Ovary (tissue), 10 donors: ENCODE measurements at places on chromosomes 11 and 22. TPM values are rescaled to one million over a fixed set of nuclear protein-coding genes. Genes with fewer than 3 reads are reported as not detected.

DNA sequence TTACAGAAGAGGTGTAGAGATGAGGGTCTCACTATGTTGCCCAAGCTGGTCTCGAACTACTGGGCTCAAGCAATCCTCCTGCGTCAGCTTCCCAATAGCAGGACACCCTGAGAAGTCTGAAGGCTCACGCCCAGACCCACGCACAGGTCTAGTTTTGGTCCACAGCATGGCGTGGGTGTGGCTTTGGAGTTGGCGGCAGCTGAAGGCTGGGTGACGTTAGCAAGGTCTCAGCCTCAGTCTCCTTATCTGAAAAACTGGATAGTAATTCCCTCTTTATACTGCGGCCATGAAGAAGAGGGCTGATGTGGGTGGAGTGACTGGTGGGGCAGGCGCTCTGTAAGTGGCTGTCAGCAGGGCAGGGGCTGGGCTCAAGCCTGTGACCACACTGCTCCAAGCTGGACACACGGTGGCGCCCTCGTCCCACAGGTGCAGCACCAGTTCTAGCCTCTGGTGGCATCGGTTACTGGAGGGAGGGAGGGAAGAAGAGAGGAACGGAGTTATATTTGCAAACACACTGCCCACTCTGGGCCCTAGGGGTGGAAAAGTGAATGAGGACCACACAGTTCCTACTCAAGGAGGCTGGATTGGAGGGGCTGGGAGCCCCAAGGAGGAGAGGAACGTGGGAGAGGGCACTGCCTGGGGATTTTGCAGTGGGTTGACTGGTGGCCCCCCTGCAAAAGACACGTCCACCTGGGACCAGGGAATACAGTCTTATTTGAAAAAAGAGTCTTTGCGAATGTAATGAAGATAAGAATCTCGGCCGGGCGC lies 19.6 kb upstream of the CARD10 start:
- H3K4me3 ChIP-seq, result no peak overlapping the region
- H3K27ac ChIP-seq, result no peak overlapping the region
- H3K4me1 ChIP-seq, result peaks cover 1% of the 10 kb centered on the region
- no peaks in the 10 kb centered on the region for H3K27me3 ChIP-seq

TMEM45B gene
- 1.3 TPM for total RNA-seq

OR1S1 gene
- total RNA-seq, result not detected

MYBPC3 gene
- 0.18 TPM for total RNA-seq

OR10D3 gene
- not detected for total RNA-seq

- H3K27me3 ChIP-seq, result no peaks in the 10 kb centered on the region
- H3K4me3 ChIP-seq, result no peak overlapping the region
- H3K36me3 ChIP-seq, result no peaks in the 10 kb centered on the region
- no peak overlapping the region for H3K27ac ChIP-seq
- H3K4me1 ChIP-seq, result no peaks in the 10 kb centered on the region
Measured at GRCh38 chr11:2432628-2433071, 11.7 kb downstream of the TRPM5 start.

GRCh38 chr11:49213026-49213560 lies 4.7 kb upstream of the FOLH1 start:
- no peak for DNase-seq
- no peaks in the 10 kb centered on the region for H3K4me1 ChIP-seq
- no peaks in the 10 kb centered on the region for H3K36me3 ChIP-seq
- H3K27me3 ChIP-seq, result no peaks in the 10 kb centered on the region

DNA sequence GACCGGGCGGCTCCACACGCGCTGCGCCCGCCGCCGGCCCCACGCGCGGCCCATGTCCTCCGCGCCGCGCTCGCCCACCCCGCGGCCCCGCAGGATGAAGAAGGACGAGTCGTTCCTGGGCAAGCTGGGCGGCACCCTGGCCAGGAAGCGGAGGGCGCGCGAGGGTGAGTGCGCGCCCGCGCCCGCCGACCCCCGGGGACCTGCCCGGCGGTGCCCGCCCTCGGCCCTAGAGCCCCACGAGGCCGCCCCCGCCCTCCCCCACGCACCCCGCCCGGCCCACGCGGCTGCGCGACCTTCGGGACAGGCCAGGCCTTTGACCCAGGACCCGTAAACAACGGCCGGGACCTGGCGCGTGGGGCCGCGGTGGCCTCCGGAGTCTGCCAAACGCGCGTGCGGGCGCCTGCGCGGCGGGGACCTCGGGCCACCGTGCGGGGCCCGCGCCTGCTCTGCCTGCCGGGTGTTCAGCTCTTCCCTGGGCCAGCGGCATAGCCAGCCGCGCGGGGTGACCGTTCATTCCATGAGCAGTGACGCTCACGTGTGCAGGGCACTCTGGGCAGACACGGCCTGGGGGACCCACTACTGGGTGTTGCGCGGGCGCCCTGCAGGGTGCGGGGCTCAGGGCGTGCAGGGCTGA lies at the start of gene PARVB:
Gene PARVB (plus strand): TSS at position 15 of the 634 bp plus-strand sequence. CDS start 38 bp downstream, at position 53.
- H3K27me3 ChIP-seq, result no peaks in the 10 kb centered on the region
- no peaks in the 10 kb centered on the region for H3K36me3 ChIP-seq
- peaks cover 5% of the 10 kb centered on the region for H3K4me1 ChIP-seq
- peak; percentile 48 for DNase-seq
- H3K27ac ChIP-seq, result peak within 1 kb of the TSS; percentile 68

TIMM10 gene
- 23.4 TPM for total RNA-seq

DNA sequence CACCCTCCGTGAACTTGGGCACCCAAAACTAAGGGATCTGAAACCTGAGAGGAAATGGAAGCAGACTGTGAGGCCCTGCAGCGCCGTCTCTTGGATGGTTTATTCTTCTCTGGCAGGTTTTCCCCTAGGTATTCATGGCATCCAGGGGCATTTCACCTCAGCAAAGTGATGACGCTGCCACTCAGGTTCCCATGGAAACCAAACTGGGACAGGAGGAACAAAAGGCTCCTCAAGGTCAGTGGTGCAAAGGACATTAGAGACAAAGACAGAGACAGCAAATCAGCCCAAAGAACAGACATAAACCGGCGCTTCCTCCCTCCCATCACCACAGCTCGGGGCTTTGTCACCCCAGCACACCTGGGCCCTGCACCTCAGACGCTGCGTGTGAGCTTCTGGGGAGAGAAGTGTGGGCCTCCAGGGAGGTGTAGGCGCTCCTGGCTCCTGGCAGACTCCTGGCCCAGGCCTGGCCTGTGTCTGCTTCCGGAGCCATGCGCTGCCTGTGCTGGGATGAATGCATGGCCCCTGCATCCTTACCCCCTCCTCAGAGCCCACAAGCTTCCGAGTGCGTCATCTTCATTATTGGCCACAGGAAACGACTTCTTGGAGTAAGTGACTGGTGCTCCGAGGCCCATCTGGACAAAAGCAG lies 5.9 kb downstream of the TP53AIP1 start:
- H3K27me3 ChIP-seq, result no peaks in the 10 kb centered on the region
- no peaks in the 10 kb centered on the region for H3K36me3 ChIP-seq
- H3K27ac ChIP-seq, result no peak overlapping the region
- no peak for DNase-seq
- no peak overlapping the region for H3K4me3 ChIP-seq

DNA sequence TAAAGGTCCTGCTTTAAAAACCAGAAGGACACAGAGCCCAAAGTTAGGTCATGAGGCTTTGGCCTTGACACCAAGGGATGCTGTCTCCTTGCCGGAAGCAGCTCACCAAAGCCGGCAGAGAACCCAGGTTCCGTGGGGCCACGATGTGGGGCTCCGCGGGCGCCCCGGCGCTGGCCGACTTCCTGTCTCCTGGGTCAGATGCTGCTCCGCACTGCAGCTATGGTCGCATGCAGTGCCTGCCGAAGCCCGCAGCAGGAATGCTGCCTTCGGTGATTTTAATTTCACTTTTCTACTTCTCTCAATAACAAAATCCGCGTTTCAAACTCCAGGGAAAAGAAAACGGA lies 454 bp upstream of the OTUB1 start:
- H3K36me3 ChIP-seq, result no peaks in the 10 kb centered on the region
- peaks cover 5% of the 10 kb centered on the region for H3K4me1 ChIP-seq
- DNase-seq, result no peak
- no peak overlapping the region for H3K27ac ChIP-seq
- H3K27me3 ChIP-seq, result no peaks in the 10 kb centered on the region

MYOD1 gene
- not detected for total RNA-seq

DNA sequence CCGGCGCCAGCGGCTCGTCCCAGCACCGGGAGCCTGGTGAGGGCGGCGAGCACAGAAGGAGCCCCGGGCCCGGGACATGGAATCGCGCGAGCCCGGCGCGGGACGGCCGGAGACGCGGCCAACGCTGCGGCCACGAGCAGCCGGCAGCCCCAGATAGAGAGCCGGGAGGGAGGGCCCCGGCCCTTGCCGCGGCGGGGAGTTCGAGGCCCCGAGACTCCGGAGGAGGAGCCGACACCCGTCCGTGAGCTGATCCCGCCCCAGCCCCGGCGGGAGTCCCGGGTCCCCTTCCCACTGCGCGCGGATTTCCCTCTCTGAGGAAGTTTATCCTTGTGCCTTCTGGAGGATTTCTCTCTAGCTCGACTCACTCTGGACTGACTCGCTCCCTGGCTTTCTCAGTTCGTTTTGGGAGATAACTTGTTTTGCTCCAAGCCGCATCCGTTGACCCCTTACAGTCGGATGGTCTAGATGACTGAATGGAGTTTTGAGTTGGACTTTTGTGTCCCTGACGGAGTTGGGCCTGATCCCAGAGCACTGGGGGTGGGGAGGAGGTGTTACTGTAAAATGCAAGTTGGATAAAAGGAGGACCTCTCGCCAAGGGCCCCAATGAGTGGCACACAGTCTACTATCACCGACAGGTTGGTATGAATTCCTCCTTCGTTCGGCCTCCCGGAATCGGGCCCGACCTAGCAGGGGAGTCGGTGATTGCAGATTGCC lies 585 bp downstream of the ARHGEF12 start:
- DNase-seq, result peak; percentile 66
- peak overlapping the region; percentile 95 for H3K27ac ChIP-seq
- H3K27me3 ChIP-seq, result no peaks in the 10 kb centered on the region
- H3K36me3 ChIP-seq, result no peaks in the 10 kb centered on the region

NRGN gene
- total RNA-seq, result 4.0 TPM

- no peak overlapping the region for H3K4me3 ChIP-seq
- no peaks in the 10 kb centered on the region for H3K36me3 ChIP-seq
- H3K27me3 ChIP-seq, result no peaks in the 10 kb centered on the region
- H3K27ac ChIP-seq, result no peak overlapping the region
- no peaks in the 10 kb centered on the region for H3K4me1 ChIP-seq
- DNase-seq, result no peak
Measured at GRCh38 chr22:33512908-33513307, 407.4 kb downstream of the LARGE1 start.

DNA sequence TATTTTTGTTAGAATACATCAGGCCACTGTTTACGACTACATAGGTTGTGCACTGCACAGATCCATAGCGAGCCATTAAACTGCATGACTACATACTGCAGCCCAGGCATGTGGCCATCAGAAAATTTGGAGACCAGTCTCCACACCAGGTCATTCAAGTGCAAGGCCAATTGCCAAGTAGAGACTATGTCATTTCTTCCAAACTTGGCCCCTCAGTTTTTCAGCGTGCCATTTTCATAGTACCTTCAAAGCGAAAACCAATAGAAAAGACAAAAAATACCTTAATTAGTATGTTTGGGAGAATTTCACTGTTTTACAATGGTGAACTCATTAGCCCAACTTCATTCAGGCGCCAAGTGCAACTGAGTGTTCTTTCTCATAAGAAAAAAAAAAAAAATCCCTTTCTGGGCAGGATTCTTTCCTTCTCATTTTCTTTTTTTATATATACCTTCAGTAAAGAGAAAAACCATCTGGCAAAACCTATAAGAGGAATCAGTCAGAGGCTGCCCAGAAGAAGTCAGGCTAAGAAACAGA lies 30.4 kb downstream of the PAMR1 start:
- no peaks in the 10 kb centered on the region for H3K36me3 ChIP-seq
- no peak for DNase-seq
- H3K4me1 ChIP-seq, result no peaks in the 10 kb centered on the region
- no peak overlapping the region for H3K4me3 ChIP-seq

ME3 gene
- total RNA-seq, result 39.1 TPM

HOATZ gene
- total RNA-seq, result 30.8 TPM

- peak overlapping the region; percentile 40 for H3K4me3 ChIP-seq
- H3K36me3 ChIP-seq, result no peaks in the 10 kb centered on the region
- peaks cover 4% of the 10 kb centered on the region for H3K4me1 ChIP-seq
- DNase-seq, result peak; percentile 92
- no peaks in the 10 kb centered on the region for H3K27me3 ChIP-seq
Measured at GRCh38 chr11:46238078-46238966, 39.1 kb upstream of the CREB3L1 start.

- H3K36me3 ChIP-seq, result no peaks in the 10 kb centered on the region
- DNase-seq, result no peak
- no peaks in the 10 kb centered on the region for H3K27me3 ChIP-seq
Measured at GRCh38 chr11:8330896-8331295, 67.2 kb upstream of the LMO1 start.

TRIM22 gene
- 71.9 TPM for total RNA-seq

GRCh38 chr11:110447343-110447742 lies 17.6 kb downstream of the FDX1 start:
- H3K27me3 ChIP-seq, result no peaks in the 10 kb centered on the region
- no peaks in the 10 kb centered on the region for H3K36me3 ChIP-seq
- no peak overlapping the region for H3K4me3 ChIP-seq
- no peaks in the 10 kb centered on the region for H3K4me1 ChIP-seq
- no peak overlapping the region for H3K27ac ChIP-seq

OR52L1 gene
- total RNA-seq, result not detected

DNA sequence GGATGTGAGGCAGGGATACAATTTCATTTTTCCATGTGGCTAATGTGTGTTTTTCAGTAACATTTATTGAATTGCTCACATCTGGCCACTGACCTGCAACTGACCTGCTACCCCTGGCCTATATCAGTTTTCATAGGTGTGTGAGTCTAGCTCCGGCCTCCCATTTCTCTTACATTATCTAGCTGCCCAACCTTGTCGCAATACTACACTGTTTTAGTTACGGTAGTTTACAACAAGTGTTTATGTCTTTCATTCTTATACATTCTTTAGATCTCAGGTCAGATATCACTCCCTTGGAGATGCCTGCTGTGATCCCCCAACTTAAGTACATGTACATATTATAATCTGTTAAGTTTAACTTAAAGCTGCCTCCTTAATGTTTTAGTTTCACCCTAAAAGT lies 2.3 kb upstream of the CYB5R2 start:
- no peak overlapping the region for H3K4me3 ChIP-seq
- H3K4me1 ChIP-seq, result peaks cover 6% of the 10 kb centered on the region
- no peaks in the 10 kb centered on the region for H3K36me3 ChIP-seq
- no peaks in the 10 kb centered on the region for H3K27me3 ChIP-seq
- no peak for DNase-seq
- H3K27ac ChIP-seq, result no peak overlapping the region

OR4D11 gene
- total RNA-seq, result not detected

RFPL2 gene
- not detected for total RNA-seq

SLC22A6 gene
- total RNA-seq, result not detected

DNA sequence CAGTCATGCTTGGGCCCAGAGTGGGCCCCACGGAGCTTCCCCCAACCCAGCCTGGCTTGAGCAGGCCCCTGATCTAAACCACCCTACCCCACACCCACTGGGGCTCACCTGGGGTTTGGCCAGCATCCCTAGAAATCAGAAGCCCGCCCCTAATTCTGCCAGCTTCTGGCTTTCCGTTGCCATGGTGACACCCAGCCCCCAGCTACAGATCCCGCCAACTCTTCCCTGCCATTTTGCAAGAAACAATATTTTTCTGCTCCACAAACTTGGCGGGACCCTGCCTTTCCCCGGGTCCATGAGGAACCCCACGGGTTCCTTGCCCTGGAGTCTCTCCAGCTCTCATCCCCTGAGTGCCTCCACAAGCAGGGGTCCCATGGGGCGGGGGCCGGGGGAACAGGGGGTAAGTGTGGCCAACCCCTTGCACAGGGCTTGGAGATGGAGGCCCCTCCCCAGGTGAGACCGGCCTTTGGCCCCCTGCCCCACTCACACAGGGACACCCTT lies 90.0 kb downstream of the CDKN1C start:
- H3K4me3 ChIP-seq, result no peak overlapping the region
- no peaks in the 10 kb centered on the region for H3K36me3 ChIP-seq
- peak; percentile 21 for DNase-seq
- no peaks in the 10 kb centered on the region for H3K4me1 ChIP-seq
- H3K27me3 ChIP-seq, result no peaks in the 10 kb centered on the region

EMID1 gene
- total RNA-seq, result 6.7 TPM

- peaks cover 5% of the 10 kb centered on the region for H3K4me1 ChIP-seq
Measured at GRCh38 chr11:35116245-35116644, 22.7 kb upstream of the CD44 start.
